ENCODE measurements at places on chromosomes 16 and 17.

GRCh38 chr17:67208232-67208631 lies 36.8 kb downstream of the HELZ start:
- no peak for DNase-seq

- no peak for DNase-seq
These were observed 11.0 kb upstream of the PLCG2 start for GRCh38 chr16:81767987-81768592.

GRCh38 chr17:4947411-4948165 lies 742 bp downstream of the PFN1 start:
- peak; percentile 71 for DNase-seq

GRCh38 chr16:76653390-76654026 lies 376.3 kb downstream of the CNTNAP4 start:
- DNase-seq, result no peak

DNA sequence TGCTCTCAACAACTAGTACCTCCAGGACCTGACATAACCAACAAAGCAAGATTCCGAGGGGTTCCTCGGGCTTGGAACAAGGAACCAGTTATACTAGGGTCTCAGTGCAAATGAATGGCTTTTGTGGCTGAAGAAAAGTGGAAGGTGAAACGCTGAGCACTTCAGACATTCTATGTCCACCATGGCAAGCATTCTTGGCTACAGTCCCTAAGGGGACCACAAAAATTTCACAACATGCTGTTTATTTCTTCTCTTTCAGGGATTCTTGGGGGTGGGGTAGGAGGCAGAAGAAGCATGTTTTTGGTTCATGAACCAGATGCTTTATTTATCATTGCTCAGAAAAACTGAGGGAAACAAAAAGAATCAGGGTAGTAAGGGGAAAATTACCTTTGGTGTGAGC lies 479.9 kb upstream of the CDH11 start:
- DNase-seq, result no peak

GRCh38 chr16:85369741-85370528 lies 243.2 kb upstream of the GSE1 start:
- DNase-seq, result peak; percentile 88

GRCh38 chr16:15041271-15042004 lies 14.4 kb downstream of the NTAN1 start:
- peak; percentile 75 for DNase-seq
